LHCN-M2 (cell line): ENCODE measurements at places on chromosomes 1 and 21. TPM values are rescaled to one million over a fixed set of nuclear protein-coding genes. Genes with fewer than 3 reads are reported as not detected.

- DNase-seq, result no peak
These were observed 1.2 kb downstream of the HPDL start for GRCh38 chr1:45327644-45328515.

DNA sequence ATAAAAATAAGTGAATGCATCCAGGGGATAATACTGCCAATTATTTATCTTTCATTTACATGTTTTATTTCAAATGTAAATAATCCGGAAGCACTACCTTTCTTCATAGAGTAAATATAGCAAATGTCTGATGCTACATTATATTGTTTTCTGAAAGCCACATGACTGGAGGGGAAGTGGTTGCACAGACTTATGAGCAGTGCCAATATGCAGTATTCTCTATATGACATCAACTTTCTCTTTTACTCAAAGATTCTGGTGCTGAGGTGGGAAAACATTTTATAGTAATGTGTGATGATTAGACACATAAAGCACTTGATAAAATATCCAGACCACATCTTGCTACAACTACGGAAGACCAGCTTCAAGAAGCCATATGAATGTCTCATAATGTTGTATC, 314.7 kb downstream of the NEGR1 start:
- no peak for DNase-seq

DNA sequence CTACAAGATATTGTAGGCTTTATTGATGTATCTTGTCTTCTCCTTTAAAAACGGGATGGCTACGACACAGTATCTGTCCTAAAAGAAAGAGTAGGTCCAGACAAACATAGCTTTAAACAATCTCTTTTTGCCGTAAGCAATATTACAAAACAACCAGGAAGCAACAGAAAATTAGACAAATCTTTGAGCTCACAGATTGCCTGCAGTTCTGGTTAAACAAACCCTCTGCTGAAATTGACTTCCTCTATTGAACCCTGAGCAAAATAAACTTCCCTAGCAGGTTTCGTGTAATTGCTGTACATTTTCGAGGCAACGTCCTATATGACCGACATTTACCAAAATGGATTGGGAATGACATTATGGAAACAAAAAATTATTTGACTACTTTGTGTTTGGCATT, 50.6 kb downstream of the CHML start:
- no peak for DNase-seq

DNA sequence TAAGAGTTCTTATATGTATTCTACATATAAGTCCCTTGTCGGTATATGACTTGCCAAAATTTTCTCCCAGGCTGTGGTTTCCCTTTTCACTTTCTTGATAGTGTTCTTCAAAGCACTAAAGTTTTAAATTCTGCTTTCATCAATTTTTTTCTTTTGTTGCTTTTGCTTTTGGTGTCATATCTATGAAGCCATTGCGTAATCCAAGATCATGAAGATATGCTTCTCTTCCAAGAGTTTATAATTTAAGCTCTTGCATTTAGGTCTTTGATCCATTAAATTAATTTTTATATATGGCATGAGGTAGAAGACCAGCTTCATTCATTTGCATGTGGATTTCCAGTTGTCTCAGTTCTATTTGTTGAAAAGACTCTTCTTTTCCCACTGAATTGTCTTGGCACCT, 22.2 kb downstream of the DESI2 start:
- DNase-seq, result no peak

GRCh38 chr1:23561076-23561812, 1.9 kb upstream of the ID3 start:
- no peak for DNase-seq

DNA sequence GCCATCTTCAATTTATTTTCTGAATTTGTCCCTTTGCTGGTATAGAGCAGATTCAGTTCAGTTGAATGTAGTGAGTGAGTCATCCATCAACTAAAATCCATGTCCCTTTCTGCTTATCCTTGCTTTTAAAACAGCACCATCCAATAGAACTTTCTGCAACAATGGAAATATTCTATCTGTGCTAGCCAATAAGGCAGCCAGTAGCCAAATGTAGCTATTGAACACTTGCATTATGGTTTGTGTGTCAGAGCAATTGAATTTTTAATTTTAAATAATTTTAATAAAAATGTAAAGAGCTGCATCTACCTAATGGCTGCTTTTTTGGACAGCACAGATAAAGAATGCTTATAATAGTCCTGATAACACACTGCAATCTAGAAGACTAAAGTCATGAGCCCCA, at the start of gene GJA9:
TSS of gene GJA9 (minus strand) at position 101 of the 400 bp plus-strand sequence. CDS start 5,489 bp downstream, outside the sequence.
- DNase-seq, result no peak

DNA sequence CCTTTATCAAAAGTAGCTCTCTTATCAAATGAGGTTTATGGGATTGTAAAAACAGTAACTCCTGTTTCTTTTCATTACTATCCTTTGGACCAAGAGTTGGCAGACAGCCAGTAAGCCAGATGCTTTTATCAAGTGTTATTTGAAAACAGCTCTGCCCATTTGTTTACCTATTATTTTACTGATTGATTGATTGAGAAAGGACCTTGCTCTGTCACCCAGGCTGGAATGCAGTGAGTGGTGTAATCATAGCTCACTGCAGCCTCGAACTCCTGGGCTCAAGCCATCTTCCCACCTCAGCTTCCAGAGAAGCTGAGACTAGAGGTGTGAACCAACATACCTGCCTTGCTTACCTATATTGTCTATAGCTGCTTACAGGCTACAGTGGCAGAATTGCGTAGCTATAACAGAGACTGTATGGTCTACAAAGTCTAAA, 3.6 kb downstream of the PRKAB2 start:
- peak; percentile 39 for DNase-seq

DNA sequence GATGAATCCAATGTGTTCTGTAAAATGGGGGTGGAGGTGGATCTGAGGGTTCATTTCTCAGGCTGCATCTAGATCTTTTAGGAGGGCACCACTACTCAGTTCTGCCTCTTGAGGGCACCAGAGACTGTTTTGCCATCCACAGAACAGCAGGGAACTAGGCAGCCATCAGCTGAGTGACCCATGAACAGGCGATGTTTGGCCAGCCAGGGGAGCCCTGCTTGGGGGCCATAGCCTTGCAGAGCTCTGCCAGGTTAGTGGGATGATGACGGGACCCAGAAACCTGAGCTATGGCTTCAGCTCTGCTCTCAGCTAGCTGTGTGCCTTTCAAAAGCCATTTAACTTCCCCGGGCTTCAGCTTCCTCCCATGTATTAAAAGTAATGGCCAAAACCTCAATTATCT, 13.4 kb upstream of the NOS1AP start:
- peak; percentile 76 for DNase-seq

GRCh38 chr1:179298952-179299351, 5.4 kb downstream of the SOAT1 start:
- no peak for DNase-seq

DNA sequence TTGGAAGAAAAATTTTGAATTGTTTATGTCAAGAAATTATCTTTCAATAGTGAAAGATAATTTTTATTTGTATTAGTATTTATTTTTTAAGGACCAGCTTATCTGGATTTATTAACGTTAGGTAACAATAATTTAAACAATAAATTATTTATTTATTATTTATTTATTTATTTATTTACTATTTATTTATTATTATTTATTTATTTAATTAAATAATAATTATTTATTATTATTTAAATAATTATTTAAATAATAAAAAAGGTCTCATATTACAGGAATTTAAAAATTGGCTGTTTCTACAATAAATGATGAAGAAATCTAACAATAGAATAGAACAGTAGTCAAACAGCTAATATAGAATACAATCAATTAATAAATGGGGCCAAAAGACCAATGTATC, 618.7 kb upstream of the BRINP3 start:
- no peak for DNase-seq

DNA sequence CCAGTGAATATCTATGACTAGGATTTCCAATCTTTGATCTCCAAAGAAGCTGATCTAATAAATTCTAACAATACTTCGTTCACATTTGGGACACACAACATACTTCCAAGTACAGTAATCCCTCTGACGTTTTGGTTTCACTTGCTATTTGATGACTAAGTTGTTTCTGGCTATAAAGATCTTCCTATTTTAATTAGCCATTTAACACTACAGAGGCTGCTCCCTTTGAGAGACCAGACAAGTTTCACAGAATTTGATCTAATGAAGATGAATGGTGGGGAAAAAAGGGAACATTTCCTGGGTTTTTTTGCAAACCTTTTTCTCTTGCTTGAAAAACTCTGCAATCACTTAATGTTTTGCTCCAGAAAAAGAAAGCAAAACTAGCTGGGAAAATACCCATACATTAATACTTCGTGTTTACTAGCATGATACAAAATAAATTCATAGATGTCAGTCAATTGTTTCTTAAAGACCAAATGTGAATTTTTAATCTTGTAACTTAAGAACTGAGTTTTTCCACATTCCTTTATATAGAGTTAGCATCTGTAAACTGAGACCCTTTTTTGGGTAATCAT, 28.0 kb upstream of the GLIS1 start:
- peak; percentile 42 for DNase-seq

GRCh38 chr1:38375035-38375434, 328.4 kb upstream of the POU3F1 start:
- DNase-seq, result no peak

GRCh38 chr1:189149547-189150375, 1327.9 kb downstream of the BRINP3 start:
- no peak for DNase-seq

DNA sequence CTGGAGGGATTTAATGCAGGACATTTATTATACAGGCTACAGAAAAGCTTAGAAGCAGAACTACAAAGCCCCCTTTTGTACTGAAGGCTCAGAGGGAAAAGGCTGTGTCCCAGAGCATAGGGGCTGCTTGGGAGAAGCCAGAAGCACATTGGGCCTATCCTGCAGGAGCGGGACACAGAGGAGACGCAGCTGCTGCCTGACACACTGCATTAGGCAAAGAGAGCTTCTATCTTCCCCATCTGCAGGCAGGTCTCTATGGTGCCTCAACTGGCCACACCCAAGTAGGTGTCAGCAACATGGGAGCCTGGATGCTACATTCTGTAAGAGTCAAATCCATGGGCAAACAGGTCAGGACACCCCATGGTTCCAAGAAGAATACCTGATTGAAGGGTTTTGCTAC, 595.9 kb downstream of the AJAP1 start:
- DNase-seq, result no peak

DNA sequence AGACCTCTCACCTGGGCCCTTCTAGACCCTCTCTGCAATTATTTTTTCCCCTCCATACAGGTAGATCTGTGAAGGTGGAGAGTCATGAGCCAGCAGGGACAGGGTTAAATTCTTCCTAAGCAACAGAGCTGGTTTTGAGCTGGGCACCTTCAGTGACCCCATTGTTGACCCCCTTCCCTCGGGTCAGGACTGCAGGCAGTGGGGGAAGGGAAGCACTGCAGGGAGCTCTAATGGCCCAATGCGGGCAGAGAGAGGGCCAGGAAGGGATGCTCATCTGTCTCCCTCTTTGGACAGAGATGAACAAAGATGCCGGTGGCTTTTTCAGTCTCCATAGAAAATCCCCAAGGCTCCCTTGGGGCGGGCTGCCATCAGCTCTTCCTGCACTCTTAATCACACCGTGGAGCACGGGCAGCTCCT, 21.4 kb downstream of the SOX13 start:
- no peak for DNase-seq

DNA sequence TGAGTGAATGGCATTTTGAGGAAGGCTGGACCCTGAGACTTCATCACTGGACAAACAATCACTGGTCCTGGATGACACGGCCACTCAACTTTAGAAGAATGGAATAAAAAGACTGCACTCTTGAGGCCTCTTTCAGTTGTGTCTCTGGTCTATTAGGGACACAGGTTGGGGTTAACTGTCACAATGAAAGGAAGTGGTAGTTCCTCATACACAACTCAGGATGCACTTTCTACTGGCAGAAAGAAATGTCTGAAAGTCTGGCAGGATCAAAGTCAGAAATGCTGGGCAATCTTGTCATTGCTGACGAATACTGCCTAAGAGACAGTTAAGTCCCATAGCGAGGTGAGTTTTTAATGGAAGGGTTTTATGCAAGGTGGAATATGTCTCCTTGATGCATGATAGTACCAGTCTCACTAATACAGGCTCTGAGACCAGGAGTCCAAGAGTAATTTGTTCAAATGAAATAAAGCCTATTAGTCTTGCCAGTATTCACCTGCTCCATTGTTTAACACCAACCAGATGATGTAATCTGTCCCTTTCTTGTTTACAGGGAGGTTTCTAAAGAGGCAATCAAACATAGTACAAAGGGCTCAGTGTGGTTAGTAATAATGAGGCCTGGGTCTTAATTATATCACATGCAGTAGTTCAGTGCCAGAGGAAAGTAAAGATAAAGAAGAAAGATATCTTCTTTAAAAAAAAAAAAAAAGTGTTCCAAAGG, 11.2 kb upstream of the RRP15 start:
- DNase-seq, result no peak

- no peak for DNase-seq
These were observed 5.8 kb downstream of the TTC13 start for GRCh38 chr1:230972855-230973271.

- no peak for DNase-seq
These were observed 652.5 kb downstream of the KIF26B start for GRCh38 chr1:245807306-245807705.

DNA sequence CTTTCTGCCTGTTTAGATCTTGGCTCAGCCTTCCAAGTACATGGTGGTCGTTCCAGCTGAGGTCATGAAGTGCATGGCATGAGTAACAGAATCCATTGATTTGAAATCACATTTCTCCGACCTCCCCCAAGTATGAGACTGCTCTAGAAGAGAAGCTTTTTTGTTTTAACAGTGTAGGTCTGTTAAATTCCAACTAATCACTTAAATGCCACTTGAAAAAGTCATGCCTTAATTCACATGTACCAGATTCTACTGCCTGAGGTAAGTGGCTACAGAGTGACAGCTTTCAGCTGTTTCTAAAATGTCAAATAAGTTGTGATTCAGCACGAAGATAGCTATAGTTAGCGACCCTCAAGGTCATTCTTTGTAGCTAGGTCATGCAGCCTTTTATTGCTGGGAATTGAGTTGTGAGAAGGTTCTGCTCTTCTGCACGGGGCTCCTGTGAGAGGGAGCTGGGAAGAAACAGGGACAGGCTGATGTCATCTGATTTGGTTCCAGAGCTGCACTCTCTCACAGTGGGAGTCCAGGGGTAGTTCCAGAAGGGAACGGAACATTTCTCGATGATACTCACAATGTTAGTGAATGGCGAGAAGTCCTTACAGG, 112.7 kb downstream of the VPS13D start:
- peak; percentile 81 for DNase-seq

- DNase-seq, result no peak
These were observed 215.1 kb downstream of the S1PR1 start for GRCh38 chr1:101451888-101452287.

PPP1R8 gene
- total RNA-seq, result 50.3 and 57.8 TPM in 2 replicates

TEKT2 gene
- total RNA-seq, result not detected in 2 replicates

DAB1 gene
- total RNA-seq, result not detected in 2 replicates

HSPB7 gene
- 3.2 and 3.3 TPM in 2 replicates for total RNA-seq

KDF1 gene
- total RNA-seq, result not detected in 2 replicates

FAM72A gene
- 4.6 and 6.2 TPM in 2 replicates for total RNA-seq

DDAH1 gene
- 47.1 and 49.4 TPM in 2 replicates for total RNA-seq

TAL1 gene
- total RNA-seq, result not detected in 2 replicates

GBP6 gene
- not detected in 2 replicates for total RNA-seq
